ENCODE measurements at places on chromosomes 2 and 18. TPM values are rescaled to one million over a fixed set of nuclear protein-coding genes. Genes with fewer than 3 reads are reported as not detected.

DNA sequence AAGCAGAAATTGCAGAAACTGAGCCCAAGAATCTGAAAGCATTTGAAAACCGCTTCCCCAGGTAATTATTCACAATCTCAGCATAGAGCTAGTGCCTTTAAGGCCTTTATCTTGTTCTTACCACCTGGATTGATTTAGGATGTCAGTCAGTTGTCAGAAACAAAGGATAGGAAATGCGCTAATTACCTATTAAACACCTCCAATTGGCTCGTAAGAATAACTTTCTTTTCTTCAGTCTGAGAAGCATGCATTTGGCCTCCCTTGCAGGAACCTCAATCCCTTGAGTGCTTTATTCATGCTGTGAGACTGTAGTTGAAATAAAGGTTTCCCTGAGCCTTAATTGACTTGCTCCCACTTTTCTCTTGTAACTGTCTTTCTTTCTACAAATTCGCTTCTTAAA, 400.3 kb upstream of the LRATD1 start:
- no peak overlapping the region for H3K4me3 ChIP-seq
- no peaks in the 10 kb centered on the region for H3K4me1 ChIP-seq
- H3K36me3 ChIP-seq: no peaks in the 10 kb centered on the region

GRCh38 chr2:153072813-153073212, 354.4 kb downstream of the ARL6IP6 start:
- no peaks in the 10 kb centered on the region for H3K27me3 ChIP-seq
- H3K36me3 ChIP-seq: no peaks in the 10 kb centered on the region
- no peaks in the 10 kb centered on the region for H3K4me1 ChIP-seq

- no peaks in the 10 kb centered on the region for H3K36me3 ChIP-seq
- H3K4me3 ChIP-seq: no peak overlapping the region
- H3K27me3 ChIP-seq: no peaks in the 10 kb centered on the region
- H3K4me1 ChIP-seq: no peaks in the 10 kb centered on the region
These were observed 3.7 kb upstream of the GAREM2 start for GRCh38 chr2:26169226-26169625.

The KLHL41 gene
- 0.72 TPM for total RNA-seq

DNA sequence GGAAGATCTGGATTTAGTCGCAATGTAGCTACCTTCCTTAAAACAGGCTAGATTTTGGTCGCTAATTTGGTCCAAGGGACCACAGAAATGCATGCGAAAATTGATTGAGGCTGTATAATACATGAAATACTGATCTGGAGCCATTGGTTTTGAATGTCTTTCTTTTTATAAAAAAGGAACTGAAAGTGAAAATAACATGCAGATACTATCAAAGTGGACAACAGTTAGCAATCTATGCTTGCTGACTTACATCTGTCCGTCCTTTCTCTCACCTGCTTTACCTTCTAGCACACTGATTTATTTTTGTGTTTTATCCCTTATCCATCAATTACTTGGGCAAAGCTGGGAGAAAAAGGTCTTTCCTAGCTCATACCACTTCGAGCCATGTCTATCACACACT, 1459.8 kb upstream of the ACVR2A start:
- H3K27me3 ChIP-seq: no peaks in the 10 kb centered on the region
- no peaks in the 10 kb centered on the region for H3K4me1 ChIP-seq

The CDK15 gene
- 4.8 TPM for total RNA-seq

The AQP12B gene
- total RNA-seq: not detected

DNA sequence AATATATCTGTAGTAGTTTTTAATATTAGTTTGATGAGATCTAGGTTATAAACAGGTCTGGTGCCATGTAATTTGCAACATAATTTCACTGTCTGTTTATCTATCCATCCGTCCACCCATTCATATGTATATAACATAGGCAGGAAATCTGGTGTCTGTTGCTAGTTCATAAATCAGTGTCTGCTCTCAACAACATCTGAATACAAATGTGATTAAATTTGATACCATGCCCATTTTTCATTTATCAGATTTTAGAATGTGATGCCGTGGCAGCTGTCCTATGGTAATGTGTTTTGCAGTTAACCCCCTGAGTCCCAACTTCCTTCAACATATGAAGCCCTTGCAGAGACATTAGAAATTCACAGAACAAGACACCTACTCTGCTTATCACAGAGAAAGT, 228.4 kb downstream of the CMPK2 start:
- no peaks in the 10 kb centered on the region for H3K4me1 ChIP-seq
- no peak overlapping the region for H3K4me3 ChIP-seq
- DNase-seq: no peak
- no peaks in the 10 kb centered on the region for H3K27me3 ChIP-seq
- H3K36me3 ChIP-seq: no peaks in the 10 kb centered on the region

DNA sequence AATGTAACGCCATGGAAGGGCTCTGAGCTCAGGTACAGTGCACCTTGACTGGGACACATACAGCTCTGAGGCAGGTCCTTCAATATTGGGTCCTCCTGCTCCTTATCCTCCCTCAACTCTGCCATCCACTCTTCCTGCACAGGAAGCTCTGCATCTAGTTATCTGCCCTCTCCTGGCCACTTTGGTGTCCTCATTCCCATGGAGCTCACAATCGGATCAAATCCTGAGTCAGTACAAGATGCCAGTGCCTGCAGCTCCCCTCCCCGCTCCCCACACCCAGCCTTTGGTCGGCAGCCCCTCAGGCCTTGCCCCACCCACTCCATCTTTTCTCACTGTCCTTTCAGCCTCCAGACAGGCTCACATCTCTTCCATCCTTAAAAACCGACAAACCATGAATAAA, 58.0 kb downstream of the LRRFIP1 start:
- no peaks in the 10 kb centered on the region for H3K36me3 ChIP-seq
- no peak for DNase-seq
- no peaks in the 10 kb centered on the region for H3K27me3 ChIP-seq

DNA sequence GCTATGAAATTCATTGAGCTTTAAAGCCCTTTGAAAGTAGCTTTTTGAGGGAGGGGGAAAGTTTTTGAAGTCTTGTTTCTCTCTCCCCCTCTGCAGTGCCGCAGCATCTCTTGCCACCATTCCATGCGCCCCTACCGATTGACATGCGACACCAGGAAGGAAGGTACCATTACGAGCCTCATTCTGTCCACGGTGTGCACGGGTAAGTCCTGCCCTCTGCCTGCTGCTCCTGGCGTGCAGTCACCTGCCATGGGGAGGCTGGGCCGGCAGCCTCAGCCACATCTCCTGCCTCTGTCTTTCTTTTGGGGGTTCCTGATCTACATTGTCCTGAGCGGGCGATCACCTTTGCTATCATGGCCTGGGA, 191.6 kb downstream of the GLI2 start:
- H3K27me3 ChIP-seq: no peaks in the 10 kb centered on the region
- no peak overlapping the region for H3K4me3 ChIP-seq
- H3K36me3 ChIP-seq: no peaks in the 10 kb centered on the region

DNA sequence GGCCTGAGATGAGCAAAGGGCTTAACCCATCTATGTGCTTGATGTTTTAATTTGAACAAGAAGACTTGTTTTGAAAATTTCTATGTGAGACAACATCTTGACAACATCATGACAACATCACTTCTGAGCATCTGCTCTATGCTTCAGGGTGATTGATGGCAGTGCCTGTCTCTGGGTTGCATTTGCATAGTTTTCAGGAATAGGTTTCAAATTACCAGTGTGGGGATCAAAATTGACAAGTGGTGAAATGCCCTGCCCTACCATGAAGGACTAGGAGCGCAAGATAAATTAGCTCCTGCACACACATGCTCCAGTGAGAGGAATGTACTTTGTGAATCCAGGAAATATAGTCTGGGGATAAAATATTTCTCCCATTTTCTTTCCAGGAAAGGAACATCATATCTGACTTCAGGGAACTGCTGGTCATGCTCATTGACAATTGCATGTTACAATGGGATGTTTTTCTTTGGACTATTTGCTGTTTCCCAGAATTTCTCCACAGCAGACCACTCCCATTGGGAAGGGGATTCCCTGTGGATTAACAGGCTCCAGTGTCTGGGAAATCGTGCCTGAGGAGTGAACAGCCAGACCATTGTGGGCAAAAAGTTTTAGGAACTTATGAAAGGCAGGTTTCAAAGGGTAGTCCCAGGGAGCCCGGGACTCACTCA, 45.3 kb upstream of the IL1R2 start:
- H3K4me1 ChIP-seq: no peaks in the 10 kb centered on the region
- no peak for DNase-seq
- H3K4me3 ChIP-seq: no peak overlapping the region
- no peaks in the 10 kb centered on the region for H3K36me3 ChIP-seq

The HOXD10 gene
- not detected for total RNA-seq

DNA sequence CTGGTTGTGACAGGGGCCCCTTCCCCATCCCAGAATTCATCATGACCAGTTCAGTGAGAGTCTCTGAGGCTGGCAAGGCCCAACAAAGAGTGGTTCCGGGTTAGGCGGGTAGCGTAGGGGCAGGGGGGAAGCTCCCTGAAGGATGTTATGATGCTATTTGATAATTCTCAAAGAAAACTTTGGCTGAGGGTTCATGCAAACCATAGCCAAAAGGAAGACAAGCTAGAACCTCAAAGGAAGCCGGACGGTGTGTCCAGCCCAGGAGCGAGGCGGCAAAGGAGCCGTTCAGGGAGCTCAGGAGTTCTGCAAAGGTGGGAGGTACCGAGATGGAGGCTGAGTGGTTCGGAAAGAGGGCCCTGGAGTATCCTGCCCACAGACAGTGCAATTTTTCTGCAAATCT, 226.8 kb upstream of the RAB6C start:
- H3K27ac ChIP-seq: no peak overlapping the region
- no peak for DNase-seq
- no peaks in the 10 kb centered on the region for H3K36me3 ChIP-seq
- H3K4me3 ChIP-seq: no peak overlapping the region

DNA sequence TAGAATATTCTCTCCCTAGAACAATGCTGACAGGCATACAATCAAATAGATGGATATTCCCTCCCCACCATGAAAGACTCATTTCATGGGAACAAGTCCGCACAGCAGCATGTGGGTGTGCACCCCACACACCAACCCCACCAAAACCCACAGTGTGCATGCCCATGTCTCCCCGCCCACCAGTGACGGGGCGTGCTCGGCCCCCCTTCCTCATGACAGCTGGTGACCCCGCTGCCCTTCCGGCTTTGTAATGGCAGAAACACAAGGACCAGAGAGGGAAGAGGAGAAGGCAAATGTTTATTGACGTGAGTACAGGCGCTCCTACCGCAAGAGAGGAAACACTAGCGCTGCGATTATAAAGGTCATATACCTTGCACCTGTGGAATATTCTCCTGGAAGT, 30.8 kb upstream of the ODC1 start:
- DNase-seq: no peak
- H3K27ac ChIP-seq: no peak overlapping the region
- H3K36me3 ChIP-seq: no peaks in the 10 kb centered on the region
- no peaks in the 10 kb centered on the region for H3K4me1 ChIP-seq
- no peak overlapping the region for H3K4me3 ChIP-seq

The MYO7B gene
- 0.15 TPM for total RNA-seq

DNA sequence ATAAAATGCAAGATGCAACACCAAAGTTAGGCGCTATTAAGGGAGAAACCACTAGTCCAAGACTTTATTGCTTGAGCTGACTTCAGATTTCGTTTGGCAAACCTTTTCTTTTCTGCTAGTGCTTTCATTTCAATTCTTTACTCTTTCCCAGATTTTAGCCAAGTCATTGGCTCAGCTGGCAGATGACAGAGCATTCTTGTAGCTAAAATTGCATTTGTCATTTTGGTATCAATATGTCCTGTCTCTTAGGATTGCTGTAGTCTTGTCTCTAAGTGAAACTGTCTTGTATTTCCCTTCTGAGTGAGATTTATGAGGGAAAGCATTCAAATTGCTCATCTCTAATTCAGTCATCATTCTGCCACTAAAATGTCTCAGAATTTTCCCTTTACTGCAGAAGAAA, 335.1 kb downstream of the METTL4 start:
- no peaks in the 10 kb centered on the region for H3K4me1 ChIP-seq
- no peak overlapping the region for H3K27ac ChIP-seq
- DNase-seq: no peak
- no peaks in the 10 kb centered on the region for H3K36me3 ChIP-seq

GRCh38 chr2:195666113-195666712, 9.2 kb downstream of the SLC39A10 start:
- no peaks in the 10 kb centered on the region for H3K36me3 ChIP-seq
- peaks cover 4% of the 10 kb centered on the region for H3K4me1 ChIP-seq
- no peak overlapping the region for H3K27ac ChIP-seq
- no peak overlapping the region for H3K4me3 ChIP-seq
